AG08395 (cell line): ENCODE measurements at places on chromosomes 12 and 14.

GRCh38 chr12:123160801-123161487 is 10.1 kb upstream of the PITPNM2 start:
- DNase-seq: no peak

GRCh38 chr12:90682398-90682797 is 272.6 kb downstream of the CCER1 start:
- peak; percentile 38 for DNase-seq

- DNase-seq: no peak
Measured at GRCh38 chr12:59491877-59492276, 104.0 kb upstream of the SLC16A7 start.

- no peak for DNase-seq
Measured at GRCh38 chr14:92934196-92935085, 11.5 kb downstream of the CHGA start.
